ENCODE measurements at places on chromosomes 4 and X.

DNA sequence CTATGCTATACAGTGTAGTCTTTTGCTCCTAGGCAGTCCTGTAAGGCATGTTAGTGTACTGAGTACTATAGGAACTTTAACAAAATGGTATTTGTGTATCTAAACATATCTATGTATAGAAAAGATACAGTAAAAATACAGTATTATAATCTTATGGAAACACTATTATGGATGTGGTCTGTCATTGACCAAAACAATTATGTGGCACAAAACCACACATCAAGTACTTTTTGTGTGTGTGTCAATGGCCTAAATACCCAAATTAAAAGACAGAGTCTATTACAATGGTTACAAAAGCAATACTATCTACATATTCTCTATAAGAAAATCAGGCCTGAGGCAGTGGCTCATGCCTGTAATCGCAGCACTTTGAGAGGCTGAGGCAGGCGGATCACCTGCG lies 610.2 kb upstream of the NDST4 start:
- no peak for DNase-seq

GRCh38 chrX:140389331-140389730 lies 115.5 kb downstream of the SOX3 start:
- no peak for DNase-seq

DNA sequence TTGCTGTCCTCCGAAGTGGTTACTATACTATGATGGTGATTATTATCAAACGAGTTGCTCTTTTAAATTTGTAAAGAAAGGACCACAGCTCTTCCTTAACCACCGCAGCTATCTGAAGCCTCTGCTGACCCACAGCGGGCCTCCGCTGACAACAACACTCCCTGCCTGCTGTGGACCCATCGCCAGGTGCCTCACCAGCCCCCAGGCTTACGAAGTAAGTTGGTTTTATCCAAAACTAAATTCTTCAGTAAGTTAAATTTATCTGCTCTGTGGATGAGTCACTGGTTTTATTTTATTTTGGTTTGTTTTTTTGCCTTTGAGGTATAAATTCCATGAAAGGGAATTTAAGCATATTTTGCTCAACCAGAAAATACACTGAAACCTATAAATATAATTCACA lies 54.7 kb downstream of the SLC9A6 start:
- DNase-seq: peak; percentile 9

DNA sequence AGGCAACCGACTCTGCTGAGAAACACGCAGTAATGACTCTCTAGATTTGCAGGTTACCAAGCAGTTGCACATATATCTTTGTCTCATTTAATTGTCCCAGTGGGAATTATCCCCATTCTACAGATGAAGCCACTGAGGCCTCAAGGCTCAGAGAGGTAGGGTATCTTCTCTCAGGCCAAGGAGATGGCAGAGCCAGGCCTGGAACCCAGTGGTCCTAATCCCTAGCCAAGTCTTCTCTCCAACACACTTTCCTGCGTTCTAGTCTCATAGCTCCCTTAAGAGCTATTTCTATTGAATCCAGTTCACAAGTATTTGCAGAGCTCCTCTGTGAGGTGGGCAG lies 181.3 kb upstream of the BCOR start:
- no peak for DNase-seq

DNA sequence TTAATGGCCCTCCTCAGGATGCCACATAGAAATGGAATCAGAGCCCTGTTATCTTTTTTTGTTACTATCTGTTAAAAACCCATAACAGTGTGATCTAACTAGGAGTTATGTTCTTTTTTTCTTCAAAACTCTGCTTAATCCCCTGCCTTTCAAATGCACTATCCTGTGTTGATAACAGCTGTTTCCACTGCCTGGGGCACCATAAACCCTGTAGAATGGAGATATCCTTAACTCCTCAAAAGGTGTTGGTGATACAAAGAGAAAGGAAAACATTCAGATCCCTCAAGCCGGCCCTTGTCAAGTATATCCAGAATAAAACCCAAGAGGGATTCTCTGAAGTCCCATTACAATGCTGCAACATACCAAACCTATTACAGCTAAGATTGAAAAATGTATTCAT lies 108.6 kb downstream of the ACTRT1 start:
- DNase-seq: no peak

- peak; percentile 71 for DNase-seq
Measured at GRCh38 chr4:106529348-106530023, 160.9 kb upstream of the GIMD1 start.

DNA sequence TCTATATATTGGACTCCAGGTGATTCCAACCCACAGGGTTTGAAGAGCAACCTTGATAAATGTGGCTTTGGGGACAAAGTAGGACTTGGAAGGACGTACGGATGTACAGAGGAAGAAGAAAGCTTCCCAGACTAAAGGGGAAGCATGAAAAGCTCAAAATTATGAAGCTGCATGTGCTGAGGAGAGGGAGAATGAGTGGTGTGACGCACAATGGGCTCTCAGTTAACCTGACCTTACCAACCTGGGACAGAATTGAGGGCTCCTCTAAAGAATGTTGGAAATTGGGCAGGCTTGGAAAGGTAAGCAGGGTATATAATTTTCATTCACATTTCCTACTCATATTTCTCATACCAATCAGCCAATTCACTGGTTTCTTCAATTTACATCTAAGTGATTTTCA lies 10.5 kb upstream of the TIGD2 start:
- DNase-seq: no peak

DNA sequence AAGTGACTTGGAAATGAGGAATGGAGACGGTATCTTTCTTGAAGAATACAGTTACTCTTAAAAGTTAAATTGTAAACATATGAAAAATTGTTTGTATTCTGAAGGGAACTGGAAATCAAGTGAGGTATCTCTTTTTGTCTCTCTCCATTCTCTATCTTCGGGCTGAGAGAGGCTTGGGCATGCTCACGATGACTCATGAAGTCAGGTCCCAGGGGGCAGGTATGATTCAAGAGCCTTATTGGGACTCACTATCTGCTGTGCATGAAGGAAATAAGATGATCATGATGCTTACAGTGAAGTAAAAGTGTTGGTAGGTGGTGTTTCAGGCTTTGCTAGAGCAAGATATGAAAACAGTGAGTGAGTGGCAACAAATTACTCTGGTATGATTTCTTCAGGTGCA lies 200.4 kb upstream of the PITX2 start:
- peak; percentile 71 for DNase-seq

- no peak for DNase-seq
Measured at GRCh38 chrX:17628976-17629375, 108.3 kb upstream of the SCML1 start.

- peak; percentile 79 for DNase-seq
Measured at GRCh38 chrX:17590892-17591740, 146.2 kb upstream of the SCML1 start.

- no peak for DNase-seq
Measured at GRCh38 chr4:108166441-108167315, 2.1 kb downstream of the LEF1 start.

DNA sequence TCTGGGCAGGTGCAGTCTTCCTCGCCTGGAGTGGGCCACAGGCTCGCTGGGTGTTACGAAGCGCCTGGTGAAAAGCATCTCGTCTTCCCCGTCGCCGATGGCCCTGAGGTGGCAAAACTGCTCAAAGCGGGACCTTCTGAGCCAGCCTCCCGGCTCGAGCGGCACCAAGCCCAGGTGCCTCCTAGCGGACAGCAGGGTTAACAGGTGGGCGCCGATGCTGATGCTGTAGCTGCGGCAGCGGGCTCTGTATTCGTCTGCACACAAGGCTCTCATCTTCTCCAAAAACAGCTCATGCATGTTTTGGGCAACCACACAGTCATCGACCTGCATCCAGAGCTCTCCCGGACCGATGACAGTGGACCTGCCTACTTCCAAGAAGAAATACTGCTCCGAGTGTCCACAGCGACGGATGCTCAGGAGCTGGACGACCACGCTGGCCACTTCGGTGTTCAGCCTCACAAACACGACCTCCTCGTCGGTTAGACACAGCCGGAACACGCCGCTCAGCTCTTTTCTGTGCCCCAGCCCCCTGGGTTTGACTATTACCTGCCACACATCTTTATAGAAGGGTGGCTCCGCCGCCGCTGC lies 1.2 kb downstream of the IRS4 start:
- DNase-seq: no peak

DNA sequence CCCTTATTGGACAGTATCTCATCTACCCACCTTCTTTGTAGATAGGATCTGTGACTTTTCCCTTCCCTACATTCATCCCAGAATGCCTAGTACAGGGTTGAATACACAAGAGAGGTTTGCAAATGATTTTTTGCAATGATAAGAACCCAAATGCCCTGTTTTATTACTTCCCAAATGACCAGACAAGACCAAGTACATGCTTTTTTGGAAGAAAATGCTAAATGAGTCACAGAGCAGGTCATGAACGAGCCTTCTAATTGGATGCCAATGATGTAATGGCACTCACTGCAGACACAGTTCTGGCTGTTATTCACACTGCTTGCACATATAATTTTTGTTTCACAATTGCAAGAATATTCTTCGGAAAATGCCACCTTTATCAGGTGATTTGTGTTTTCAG lies 17.8 kb upstream of the GABRQ start:
- DNase-seq: peak; percentile 47

DNA sequence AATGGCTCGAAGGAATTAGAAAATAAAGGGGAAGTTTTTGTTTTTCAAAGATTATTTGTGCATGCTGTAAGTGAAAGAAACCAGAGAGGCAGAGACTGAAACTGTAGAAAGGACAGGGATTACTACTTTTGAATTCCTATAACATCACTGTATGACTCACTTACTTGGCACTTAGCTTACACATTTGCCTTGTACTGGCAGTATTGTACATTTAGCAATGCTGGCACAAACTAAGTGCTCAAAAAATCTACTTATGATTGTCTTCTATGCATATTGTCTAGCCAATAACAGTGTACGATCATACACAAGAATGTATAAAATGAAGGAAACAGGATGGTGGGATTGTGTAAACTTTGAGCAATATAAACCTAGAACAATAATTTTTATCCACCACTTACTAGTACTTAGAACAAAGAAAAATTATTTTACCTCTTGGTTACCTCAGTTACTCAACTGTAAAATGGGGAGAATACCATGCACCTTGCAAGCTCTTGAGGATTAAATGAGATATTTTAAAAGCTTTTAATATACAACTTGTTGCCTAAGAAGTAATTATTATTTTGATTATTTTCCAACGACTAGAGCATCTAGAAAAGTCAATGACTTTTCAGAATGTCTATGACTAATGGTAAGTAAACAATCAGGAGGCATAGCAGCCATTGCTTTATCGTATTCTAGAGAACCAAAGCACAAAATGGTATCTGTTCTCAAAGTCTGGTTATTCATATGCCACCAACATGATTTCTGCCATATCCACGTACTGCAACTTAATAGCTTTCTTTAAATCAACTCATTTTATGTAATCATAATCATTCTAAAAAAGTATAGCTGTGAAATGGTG lies 4.7 kb downstream of the FAM120C start:
- DNase-seq: peak; percentile 80

GRCh38 chr4:109665783-109666485 lies 37.3 kb downstream of the CASP6 start:
- no peak for DNase-seq

DNA sequence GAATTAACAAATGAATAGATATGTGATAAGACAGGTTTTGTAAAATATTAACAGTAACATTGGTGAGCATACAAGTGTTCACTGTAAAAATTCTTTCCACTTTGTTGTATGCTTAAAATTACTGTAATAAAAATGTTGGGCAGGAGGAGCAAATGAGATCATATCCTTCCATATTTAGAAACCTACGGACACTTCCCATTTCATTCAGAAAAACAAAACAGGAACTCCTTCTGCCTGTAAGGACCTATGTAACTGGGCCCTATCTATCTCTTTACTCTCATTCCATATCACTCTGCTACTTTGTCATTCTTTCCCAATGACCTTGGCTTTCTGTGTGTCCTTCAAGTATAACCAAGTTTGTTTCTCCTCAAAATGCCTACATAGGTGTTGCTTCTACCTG lies 53.7 kb upstream of the SLC39A8 start:
- no peak for DNase-seq

DNA sequence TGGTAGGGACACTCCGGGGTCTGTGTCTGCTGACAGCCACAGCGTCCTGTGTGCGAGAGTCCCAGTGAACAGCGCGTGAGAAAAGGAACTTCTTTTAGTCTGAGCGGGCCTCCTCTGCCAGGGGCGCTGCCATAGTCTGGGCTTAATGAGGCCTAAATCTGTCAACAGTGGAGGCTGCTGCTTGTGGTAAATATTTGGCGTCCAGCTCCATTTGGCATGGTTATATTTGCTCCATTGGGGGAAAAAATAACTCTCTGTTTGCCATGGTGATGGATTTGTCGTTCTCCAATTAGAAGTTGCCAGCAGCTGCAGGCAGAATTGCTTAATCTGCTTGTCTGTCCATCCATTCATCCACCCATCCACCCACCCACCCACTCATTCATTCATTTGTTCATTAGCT lies 71.4 kb upstream of the PSAPL1 start:
- DNase-seq: no peak

- peak; percentile 61 for DNase-seq
Measured at GRCh38 chrX:109732017-109732801, 848 bp downstream of the ACSL4 start.

DNA sequence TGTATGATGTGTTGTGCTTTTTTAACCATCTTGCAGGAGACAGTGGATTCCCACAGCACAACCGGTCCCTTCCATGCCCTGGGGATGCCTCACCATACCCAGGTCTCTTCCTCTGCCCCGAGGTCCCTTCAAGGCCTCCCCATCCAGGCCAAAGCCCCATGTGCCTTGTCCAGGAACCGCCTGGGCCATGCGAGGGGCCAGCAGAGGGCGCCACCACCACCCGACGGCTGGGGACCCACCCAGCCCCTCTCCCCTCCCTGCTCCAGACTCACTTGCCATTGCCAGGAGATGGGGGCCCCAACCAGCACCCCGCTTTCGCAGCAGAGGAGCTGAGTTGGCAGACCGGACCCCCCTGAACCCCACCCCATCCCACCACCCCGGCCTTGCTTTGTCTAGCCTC lies 485.5 kb downstream of the TRAM1L1 start:
- DNase-seq: no peak

- DNase-seq: no peak
Measured at GRCh38 chr4:130403221-130403620, 1307.3 kb downstream of the C4orf33 start.

DNA sequence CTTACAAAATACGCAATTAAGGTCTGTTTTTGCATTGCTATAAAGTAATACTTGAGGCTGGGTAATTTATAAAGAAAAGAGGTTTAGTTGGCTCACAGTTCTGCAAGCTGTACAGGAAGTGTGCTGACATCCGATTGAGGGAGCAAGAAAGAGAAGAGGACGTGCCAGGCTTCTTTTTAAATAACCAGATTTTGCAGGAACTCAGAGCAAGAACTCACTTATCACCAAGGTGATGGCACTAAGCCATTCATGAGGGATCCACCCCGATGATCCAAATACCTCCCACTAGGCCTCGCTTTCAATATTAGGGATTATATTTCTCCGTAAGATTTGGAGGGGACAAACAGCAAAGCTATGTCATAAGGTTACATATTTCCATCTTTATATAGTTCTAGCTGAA lies 456.7 kb downstream of the GLUD2 start:
- DNase-seq: no peak

- peak; percentile 55 for DNase-seq
Measured at GRCh38 chrX:110852180-110852579, 56.6 kb upstream of the CHRDL1 start.

- DNase-seq: no peak
Measured at GRCh38 chr4:54449999-54450398, 207.8 kb upstream of the KIT start.
